Activated CD8-positive, alpha-beta memory T cell treated with anti-CD3 and anti-CD28 coated beads, Interleukin-2, amount 50 U/mL, for 4 hours (primary cell): ENCODE measurements at places on chromosomes 2 and 18.

DNA sequence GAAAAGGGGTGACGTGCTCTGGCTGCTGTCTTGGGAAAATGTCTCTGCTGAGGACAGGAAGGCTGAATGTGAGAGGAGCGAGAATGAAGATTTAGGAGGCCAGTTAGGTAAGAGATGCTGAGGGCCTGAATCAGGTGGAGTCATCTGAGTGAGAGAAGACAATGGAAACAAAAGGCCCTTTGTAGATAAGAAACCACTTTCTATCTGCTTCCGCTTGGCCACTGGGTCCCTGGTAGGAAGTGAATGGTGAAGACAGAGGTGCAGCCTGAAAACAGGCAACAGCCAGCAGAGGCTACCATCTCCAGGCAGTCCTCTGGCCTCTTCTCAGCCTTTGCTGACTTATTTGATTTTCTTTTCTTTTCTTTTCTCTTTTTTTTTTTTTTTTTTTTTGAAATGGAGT is 374.0 kb upstream of the SLC14A2 start:
- DNase-seq = no peak

GRCh38 chr2:42105330-42106256 is 57.8 kb downstream of the PKDCC start:
- peak; percentile 81 for DNase-seq

DNA sequence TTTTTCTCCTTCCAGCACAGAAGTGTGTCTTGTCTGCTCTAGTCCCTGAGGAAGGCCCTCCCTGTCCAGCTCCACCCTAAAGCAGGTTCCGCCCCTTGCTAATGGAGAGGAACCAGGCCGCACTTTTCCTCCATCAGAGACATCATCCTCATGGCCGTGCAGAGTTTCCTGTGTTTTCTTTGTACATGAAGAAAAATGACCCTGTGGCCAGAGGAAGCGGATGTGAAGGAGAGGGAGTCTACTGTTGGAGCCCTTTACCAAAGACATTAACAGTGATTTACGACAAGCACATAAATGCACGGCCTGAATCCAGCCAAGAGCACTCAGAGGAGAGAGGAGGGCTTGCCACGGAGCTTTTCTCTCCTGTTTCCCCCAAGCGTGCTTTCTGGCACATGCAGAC is 109.5 kb downstream of the RNF144A start:
- no peak for DNase-seq

DNA sequence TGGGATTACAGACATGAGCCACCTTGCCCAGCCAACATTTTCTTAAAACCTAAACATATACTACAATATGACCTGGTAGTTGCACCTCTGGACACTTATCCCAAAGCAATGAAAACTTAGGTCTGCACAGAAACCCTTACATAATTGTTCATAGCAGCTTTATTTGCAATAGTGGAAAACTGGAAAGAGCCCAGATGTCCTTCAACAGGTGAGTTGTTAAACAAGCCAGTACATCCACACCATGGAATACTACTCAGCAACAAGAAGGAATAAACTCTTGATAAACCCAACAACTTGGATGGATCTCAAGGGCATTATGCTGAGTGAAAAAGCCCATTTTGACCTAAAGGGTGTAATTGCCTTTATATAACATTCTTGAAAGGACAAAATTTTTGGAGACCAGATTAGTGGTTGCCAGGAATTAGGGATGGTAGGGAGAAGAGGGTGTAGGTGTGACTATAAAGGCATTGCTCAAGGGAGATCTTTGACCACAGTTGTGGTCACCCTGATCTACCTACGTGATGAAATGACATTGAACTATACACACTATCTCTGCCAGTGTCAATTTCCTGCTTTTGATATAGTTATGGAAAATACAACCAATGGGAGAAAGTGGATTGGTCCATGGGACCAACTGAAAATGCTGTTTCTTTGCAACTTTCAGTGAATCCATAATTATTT is 11.9 kb upstream of the AMMECR1L start:
- no peak for DNase-seq

DNA sequence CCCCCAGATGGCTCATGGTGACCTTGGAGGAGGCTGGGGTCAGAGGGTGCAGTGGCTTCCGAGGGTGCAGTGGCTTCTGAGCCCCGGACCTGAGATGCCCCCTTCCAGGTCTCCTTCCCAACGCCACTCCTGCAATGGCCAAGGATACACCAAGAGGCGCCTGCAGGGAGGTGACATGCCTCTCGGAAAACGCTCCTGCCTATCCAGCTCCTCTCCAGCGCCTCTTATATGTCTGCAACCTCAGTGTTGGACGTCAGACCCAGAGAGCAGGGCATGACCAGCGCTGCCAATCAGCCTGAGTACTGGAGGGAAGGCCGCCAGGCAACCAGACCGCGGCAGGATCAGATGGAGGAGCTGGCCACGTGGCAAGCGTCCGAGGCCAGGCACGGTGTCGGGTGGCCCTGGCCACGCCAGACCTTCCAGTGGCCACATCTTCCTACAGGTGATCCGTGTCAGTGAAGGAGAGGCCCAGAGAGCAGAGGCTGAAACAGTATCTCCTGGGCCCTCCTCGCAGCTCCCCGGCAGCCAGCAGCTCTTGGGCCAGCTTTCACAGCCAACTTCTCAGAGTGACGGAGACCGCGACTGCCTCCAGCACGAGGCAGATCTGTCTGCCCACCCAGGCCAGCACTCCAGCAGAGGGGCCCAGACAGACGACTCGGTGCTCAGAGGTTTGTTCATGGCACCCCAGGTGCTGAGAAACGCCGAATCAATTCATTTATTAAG is 199.5 kb upstream of the SALL3 start:
- DNase-seq = no peak

DNA sequence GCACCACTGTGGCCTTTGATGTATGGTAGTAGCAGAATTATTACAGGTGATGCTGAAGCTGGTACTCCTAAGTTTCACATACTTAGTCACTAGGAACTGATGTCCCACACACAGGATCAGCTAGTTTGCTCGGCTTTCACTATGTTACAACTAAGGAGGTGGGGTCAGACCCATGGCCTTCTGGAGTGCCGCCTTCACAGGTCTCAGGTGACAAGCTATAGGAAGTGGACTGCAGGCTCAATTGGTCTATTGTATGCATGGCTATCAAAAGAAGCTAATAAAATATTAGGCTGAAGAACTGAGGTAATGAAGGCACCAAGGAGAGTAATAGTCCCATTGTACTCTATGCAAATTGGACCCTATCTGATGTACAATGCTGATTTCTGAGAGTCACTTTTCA is 170.6 kb downstream of the DLGAP1 start:
- DNase-seq = no peak

- peak; percentile 50 for DNase-seq
Measured at GRCh38 chr2:46776687-46777327, 138.8 kb downstream of the MCFD2 start.

GRCh38 chr18:23689031-23689615 is at the start of gene LAMA3:
Gene LAMA3, plus strand, starts transcription at chr18:23689453. Its CDS starts 231 bp downstream, at chr18:23689684.
- DNase-seq = peak; percentile 21

- DNase-seq = no peak
Measured at GRCh38 chr18:55442561-55442960, 145.4 kb downstream of the TCF4 start.

GRCh38 chr2:240369335-240369734 is 66.1 kb upstream of the GPC1 start:
- DNase-seq = no peak
